Esophagus squamous epithelium (tissue), 5 donors: ENCODE measurements at places on chromosomes 6 and 20.

GRCh38 chr20:35287509-35288324 lies 3.1 kb upstream of the EIF6 start:
- DNase-seq = no peak

DNA sequence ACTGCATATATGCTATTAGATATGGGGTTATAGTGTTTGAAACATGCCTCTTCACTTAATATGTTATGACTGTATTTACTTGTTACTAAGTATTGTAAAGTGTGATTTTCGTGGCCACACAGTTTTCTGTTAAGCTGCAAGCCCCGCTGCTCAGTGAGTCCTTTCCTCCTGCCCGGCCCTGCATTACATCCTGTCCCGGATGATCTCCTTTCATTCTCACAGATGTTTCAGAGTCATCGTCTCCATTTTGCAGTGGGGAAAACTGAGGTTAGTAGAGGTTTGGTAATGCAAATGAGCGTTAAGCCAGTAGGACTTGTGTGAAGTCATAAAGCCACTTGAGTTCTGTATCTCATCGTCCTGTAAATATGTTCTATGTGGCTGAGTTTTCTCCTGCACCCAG lies 155.5 kb downstream of the CFAP61 start:
- DNase-seq = no peak

GRCh38 chr20:61845233-61845671 lies 220.4 kb downstream of the TAF4 start:
- DNase-seq = no peak

DNA sequence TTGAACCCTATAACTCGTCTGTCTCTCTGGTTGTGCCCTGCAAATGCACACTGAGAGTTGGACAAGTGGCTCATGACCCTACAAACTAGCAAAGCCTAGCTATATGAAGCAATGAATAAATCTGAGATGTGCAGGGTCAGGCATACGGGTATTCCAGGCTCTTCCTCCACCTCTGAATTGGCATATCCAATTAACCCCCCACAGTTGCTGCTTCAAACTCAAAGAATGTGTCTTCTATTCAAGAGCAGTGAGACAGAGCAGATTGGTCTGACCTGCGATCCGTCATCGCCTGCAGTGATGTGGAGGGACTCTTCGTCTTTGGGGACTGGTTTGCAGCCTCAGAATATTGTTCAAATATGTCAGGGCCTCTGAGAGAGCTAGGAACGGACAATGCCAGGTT lies 59.8 kb downstream of the LAMP5 start:
- no peak for DNase-seq

- no peak for DNase-seq
These were observed 209.7 kb upstream of the SUPT3H start for GRCh38 chr6:45587229-45588060.

- DNase-seq = no peak
These were observed 77.1 kb upstream of the MAN1A1 start for GRCh38 chr6:119426619-119427018.

DNA sequence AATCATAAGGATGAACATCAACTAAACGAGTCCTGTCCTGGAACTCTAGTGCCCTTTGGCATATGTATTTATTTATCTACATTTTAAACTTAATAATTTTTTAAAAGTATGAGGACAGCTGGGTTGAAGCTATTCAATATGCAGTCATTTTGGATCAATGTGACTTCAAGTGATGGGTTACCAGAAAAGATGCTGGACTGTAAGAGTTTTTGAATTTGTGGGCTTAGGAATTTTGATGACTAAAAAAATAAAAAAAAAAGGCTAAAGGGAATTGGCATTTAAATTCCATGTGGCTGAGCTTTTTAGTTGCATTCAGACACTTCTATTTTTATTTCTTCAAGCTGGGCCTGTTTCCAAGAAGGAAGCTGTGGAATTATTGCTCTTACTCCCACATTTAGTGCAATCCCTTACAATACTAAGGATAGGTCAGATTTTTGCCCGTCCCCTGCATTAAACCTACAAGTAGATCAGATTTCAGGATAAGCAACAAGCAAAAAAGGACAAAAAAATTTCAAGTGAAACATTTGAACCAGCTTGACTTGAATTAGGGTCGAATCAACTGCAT lies 704.2 kb upstream of the CITED2 start:
- DNase-seq = no peak

- no peak for DNase-seq
These were observed 71.5 kb downstream of the PKHD1 start for GRCh38 chr6:52015953-52016352.

DNA sequence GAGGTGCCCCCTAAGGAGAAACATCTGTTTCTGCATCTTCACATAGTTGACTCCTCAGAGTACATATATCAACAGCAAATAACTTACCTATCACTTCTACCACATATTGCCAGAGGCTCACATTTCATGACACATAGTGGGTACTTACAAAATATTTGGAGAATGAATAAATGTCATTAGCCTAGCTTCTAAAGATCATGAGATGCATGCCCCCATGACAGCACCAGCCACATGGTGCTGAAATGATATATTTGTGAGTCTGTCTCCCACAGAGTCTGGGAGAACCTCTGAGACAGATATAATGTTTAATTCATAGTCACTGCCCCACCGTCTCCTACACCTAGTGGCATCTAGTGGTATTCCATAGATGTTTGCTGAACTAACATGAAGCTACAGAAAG lies 555.6 kb downstream of the KIF16B start:
- DNase-seq = no peak

DNA sequence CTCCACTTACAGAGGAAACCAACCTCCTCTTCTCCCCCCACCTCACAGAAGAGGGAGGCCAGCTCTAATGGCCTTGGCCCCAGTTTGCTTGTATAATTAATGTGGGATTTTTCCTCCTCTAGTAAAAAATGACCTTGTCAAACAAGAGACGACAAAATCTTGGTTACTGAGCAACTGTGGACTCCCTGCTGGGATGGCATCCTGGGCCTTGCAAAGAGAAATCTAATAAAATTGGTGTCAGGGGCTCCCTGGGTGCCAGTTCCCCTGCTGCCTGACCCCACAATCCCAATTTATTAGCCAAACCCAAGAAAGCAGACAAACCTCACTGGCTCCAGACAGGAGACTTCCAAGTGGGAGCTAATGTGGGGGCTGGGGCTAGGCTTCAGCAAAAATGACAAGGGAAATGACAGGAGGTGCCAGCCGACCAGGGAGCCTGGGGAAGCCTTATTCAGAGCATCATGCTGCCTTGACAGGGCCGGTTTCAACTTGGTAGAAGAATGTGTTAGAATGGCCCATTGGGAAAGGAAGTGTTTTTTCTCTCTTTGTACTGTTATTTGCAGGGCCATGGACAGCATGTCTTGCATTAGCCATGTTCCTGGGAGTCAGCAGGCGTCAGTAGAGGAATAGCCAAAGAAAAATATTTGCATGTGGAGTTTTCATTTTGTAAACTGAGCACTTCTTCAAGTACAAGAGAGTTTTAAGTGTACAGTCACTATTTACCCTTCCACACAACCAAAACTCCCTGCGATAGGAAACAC lies 816.9 kb downstream of the DHX35 start:
- DNase-seq = no peak

DNA sequence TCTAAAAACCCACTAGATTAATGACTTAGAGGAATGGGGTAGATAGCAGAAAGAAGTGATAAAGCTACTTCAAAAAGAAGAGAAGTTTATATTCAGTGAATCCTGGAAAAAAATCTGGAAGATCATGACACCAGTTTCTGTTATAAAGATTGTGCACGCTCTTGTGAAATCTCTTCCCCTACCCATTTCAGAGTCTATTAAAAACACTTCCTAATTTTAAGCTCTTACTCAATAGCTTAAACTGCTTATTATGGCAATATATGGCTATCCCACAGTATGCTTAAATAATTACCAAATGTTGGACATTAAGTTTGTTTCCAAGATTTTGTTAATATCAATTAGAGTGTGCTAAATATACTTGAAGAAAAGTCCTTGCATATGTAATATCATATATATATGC lies 585.3 kb upstream of the MAN1A1 start:
- DNase-seq = no peak

- DNase-seq = no peak
These were observed 48.8 kb downstream of the DST start for GRCh38 chr6:56593801-56594318.

- DNase-seq = no peak
These were observed 23.2 kb downstream of the AFDN start for GRCh38 chr6:167849846-167850459.

GRCh38 chr6:4928426-4928825 lies 75.4 kb downstream of the RPP40 start:
- DNase-seq = no peak
